Psoas muscle (tissue), 8 donors: ENCODE measurements at places on chromosomes 5 and 9. TPM values are rescaled to one million over a fixed set of nuclear protein-coding genes. Genes with fewer than 3 reads are reported as not detected.
A peak's percentile ranks its signal among the peaks of the same experiment; 100 is the strongest.

The CCL27 gene
- not detected for total RNA-seq

The CDH12 gene
- total RNA-seq: not detected

The CTSV gene
- total RNA-seq: 0.40 TPM

The HAND1 gene
- not detected for total RNA-seq

The AKNA gene
- 3.9 TPM for total RNA-seq

The SLC6A3 gene
- not detected for total RNA-seq

The IQGAP2 gene
- 2.1 TPM for total RNA-seq

The FLT4 gene
- 7.3 TPM for total RNA-seq

DNA sequence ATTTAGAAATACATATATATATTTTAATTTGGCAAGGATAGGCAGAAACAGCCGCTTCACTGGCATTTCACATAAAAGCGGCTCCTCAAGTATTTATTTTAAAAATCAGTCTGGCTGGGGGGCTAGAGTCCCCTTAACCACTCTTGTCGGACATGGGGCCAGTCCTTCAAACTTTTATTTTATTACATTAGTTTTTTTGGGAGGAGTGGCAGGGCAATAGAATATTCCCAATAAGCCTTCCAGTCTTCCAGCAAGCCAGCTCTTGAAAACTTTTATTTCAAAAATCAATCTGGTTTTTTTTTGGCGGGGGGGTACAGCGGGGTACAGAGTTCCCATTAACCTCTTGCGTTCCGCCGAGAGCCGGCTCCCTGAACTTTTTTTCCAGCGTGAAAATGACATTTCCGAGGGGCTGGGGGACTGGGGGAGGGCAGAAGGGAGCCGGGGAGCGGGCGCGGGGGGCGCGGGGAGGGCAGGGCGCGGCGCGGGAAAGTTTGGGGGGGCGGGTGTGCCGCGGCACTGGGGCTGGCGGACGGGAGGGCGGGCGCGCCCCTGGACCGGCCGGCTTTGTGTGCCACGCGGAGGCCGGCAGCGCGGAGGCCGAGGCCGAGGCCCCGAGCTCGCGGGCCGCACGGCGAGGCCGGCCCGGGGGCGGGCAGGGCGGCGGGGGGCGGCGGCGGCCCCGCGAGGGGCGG is 504 bp upstream of the ZNF618 start:
- H3K36me3 ChIP-seq: no peaks in the 10 kb centered on the region
- H3K27ac ChIP-seq: no peak overlapping the region
- H3K27me3 ChIP-seq: no peaks in the 10 kb centered on the region
- H3K4me3 ChIP-seq: peak overlapping the region; percentile 53
- peaks cover 5% of the 10 kb centered on the region for H3K4me1 ChIP-seq
- no peak for DNase-seq

- no peak within 1 kb of the TSS for H3K27ac ChIP-seq
- H3K4me1 ChIP-seq: peaks cover 6% of the 10 kb centered on the region
- peak within 1 kb of the TSS; percentile 69 for H3K4me3 ChIP-seq
Measured at GRCh38 chr5:138138949-138139780, at the start of gene NME5. NME5 (minus strand) TSS chr5:138139428; CDS start chr5:138138780, 648 bp downstream.

- H3K27ac ChIP-seq: no peak overlapping the region
- no peak for DNase-seq
- H3K4me3 ChIP-seq: no peak overlapping the region
- H3K36me3 ChIP-seq: peaks cover 21% of the 10 kb centered on the region
Measured at GRCh38 chr9:73172901-73173215, 21.2 kb downstream of the ANXA1 start.

DNA sequence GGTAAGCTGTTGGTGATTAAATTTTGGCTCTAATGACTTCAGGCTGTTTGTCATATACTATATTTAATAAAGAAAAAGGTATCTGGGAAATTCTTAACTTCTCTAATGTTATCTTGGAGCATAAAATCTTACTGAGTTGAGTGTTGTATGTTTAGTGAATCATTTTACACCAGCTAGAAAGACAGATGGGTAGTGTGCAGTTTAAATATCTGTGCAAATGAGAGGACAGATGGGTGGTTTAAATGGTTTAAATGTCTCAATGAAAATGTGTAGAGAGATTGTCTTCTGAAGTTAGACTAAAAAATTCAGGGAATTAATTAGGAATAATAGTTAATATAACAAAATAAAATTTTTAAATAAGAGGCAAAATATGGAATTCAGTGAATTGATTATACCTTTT is 114.5 kb downstream of the FER start:
- H3K4me1 ChIP-seq: no peaks in the 10 kb centered on the region
- H3K27me3 ChIP-seq: no peaks in the 10 kb centered on the region
- no peak for DNase-seq

DNA sequence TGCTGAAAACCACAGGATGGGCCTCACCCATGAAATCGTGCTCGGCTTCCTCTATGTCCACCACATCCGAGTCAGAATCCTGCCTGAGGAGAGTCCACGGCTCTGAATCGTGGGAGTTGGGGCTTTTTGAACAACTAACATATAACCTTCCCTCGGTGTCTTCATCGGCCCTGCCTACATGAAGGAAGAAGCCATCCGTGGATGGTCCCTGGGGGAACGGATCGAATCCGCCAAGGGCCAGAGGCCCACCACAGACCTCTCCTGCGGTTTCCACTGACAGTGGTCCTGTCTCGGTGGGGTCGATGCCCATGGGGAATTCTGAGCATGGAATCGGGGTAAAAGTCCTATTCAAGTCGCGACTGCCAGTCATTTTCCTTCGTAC is 85.0 kb downstream of the CAMSAP1 start:
- no peaks in the 10 kb centered on the region for H3K4me1 ChIP-seq
- no peaks in the 10 kb centered on the region for H3K27me3 ChIP-seq
- H3K27ac ChIP-seq: no peak overlapping the region
- no peak overlapping the region for H3K4me3 ChIP-seq
- H3K36me3 ChIP-seq: peaks cover 7% of the 10 kb centered on the region

GRCh38 chr5:125199968-125200865 is 453.8 kb upstream of the ZNF608 start:
- DNase-seq: peak; percentile 51
- no peaks in the 10 kb centered on the region for H3K27me3 ChIP-seq
- H3K27ac ChIP-seq: no peak overlapping the region
- H3K4me1 ChIP-seq: peaks cover 19% of the 10 kb centered on the region

DNA sequence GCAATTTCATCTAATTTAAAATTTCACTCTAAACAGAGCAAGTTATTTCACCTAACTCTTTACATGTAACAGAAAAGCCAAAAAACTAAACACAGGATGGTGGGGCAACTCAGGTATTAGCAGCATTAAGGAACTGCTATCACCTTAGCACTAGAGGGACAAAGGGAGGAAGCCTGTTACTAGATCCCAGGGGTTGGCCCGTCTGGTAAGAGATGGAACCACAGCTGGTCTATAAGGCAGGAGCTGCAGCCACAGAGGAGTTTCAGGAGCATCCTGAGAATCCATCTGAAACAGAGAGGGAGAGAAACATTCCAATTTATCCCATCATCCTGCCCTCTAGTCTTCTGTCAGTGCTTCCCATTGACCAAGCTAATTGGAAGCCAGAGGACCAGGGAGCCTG is 300.3 kb downstream of the MRPS30 start:
- DNase-seq: no peak
- no peak overlapping the region for H3K4me3 ChIP-seq
- no peaks in the 10 kb centered on the region for H3K4me1 ChIP-seq
- no peaks in the 10 kb centered on the region for H3K27me3 ChIP-seq

DNA sequence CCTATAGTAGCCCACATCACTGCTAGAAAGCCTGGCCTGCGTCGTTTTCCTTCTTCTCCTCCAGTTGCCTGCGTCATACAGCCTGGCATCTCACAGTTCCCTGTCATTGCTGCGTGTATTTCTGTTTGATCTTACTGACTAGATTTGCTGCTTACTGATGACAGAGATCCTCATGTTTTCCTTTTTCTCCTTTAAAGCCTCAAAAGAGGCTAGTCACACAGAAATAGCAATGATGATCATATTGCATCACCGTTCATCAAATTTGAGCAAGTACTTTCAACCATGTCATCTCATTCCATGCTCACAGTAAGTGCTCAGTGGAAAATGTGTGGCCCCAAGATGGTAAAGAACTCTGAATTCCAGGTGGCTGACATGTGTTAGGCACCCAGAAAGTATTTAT is 76.8 kb downstream of the MVB12B start:
- DNase-seq: no peak
- no peak overlapping the region for H3K27ac ChIP-seq
- peaks cover 4% of the 10 kb centered on the region for H3K4me1 ChIP-seq
- no peaks in the 10 kb centered on the region for H3K27me3 ChIP-seq
- no peak overlapping the region for H3K4me3 ChIP-seq

DNA sequence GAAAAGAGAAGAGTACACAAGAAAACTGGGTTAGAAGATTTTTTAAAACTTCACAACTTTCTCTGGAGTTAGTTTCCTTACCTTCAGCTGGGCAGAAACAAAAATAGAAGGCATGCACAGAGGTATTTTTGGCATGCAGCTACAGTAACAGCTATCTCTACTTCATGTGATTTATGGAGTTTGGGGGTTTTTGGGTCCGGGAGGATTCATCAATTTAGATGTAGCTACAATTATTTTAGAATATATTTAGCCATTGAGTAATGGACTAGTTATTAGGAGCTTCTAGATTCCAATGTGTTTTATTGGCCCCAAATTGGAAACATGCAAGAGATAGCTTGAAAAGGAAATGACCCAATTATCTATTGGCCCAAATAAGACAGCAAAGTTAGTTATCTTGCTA is 91.6 kb upstream of the TNFAIP8 start:
- H3K27ac ChIP-seq: no peak overlapping the region
- DNase-seq: no peak
- H3K4me3 ChIP-seq: no peak overlapping the region
- no peaks in the 10 kb centered on the region for H3K36me3 ChIP-seq
- peaks cover 3% of the 10 kb centered on the region for H3K4me1 ChIP-seq
- no peaks in the 10 kb centered on the region for H3K27me3 ChIP-seq

- peaks cover 6% of the 10 kb centered on the region for H3K4me1 ChIP-seq
- DNase-seq: no peak
- no peak overlapping the region for H3K4me3 ChIP-seq
- no peak overlapping the region for H3K27ac ChIP-seq
Measured at GRCh38 chr5:144035046-144035740, 135.3 kb downstream of the YIPF5 start.

DNA sequence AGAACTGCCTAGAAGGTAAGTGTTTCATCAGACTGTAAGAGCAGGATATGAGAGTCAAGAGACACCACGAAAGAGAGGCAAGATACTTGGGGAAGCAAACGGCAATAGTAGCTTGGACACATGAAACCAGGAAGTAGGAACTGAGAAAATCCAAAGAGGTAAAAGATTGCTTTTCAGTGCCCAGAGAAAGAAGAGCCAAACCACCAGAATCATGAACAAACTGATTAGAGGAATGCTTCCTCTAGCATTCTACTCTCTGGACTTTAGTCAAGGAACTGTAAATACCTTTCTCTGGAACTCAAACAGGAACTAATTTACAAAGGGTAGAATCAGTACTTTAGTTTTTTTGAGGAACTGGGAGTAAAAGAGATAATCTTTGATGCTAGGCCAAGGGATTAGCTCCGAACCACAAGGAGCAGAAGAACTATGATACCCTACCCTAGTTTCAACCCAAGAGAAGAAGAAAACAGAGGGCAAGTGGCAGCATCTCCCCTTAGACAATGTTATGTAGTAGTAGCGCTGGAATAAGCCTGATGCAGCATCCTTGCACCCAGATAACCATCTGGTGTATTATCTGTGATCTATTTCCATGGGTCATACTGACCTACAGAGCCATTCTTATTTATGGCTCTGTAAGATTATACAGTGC is 41.3 kb downstream of the EFCAB9 start:
- H3K36me3 ChIP-seq: peaks cover 3% of the 10 kb centered on the region
- H3K4me1 ChIP-seq: peaks cover 10% of the 10 kb centered on the region
- H3K27ac ChIP-seq: no peak overlapping the region
- no peak overlapping the region for H3K4me3 ChIP-seq
- DNase-seq: no peak

DNA sequence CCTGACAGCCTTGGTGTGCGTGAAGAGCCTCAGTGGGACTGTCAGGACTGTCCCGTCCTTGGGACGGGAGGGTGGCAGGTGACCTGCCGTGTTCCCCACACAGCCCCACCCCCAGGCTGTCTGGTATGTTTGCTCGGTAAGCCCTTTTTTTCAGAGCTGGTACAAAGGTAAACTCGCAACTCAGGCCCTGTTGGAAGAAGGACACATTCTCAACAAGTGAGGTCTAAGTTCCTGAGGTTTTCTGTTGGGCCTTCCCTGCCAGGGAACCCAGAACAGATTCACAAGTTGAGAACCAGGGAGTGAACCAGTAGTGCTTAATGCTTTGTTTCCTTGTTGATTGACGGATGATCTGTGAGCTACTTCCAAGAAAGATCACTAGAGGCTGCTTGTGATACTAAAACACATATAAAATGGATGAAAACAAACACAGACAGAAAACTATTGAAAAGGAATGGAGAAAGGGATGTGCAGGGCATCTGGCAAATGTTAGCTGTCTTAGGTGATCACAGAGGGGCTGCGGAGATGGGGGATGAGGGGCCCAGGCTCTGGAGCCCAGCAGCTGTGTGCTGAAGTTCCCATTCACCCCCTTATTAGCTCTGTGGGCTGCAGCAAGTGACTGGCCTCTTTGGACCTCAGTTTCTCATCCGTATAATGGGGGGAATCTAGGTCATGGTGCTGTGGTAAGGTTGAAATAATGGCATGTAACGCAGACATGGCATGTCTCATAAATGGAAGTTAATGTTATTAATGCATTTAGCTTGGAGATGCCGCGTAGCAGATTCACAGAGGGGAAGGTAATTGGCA is 2.7 kb downstream of the NDST1 start:
- peaks cover 90% of the 10 kb centered on the region for H3K4me1 ChIP-seq
- no peaks in the 10 kb centered on the region for H3K27me3 ChIP-seq
- peak overlapping the region; percentile 51 for H3K27ac ChIP-seq
- H3K4me3 ChIP-seq: no peak overlapping the region
- DNase-seq: no peak
- H3K36me3 ChIP-seq: no peaks in the 10 kb centered on the region

DNA sequence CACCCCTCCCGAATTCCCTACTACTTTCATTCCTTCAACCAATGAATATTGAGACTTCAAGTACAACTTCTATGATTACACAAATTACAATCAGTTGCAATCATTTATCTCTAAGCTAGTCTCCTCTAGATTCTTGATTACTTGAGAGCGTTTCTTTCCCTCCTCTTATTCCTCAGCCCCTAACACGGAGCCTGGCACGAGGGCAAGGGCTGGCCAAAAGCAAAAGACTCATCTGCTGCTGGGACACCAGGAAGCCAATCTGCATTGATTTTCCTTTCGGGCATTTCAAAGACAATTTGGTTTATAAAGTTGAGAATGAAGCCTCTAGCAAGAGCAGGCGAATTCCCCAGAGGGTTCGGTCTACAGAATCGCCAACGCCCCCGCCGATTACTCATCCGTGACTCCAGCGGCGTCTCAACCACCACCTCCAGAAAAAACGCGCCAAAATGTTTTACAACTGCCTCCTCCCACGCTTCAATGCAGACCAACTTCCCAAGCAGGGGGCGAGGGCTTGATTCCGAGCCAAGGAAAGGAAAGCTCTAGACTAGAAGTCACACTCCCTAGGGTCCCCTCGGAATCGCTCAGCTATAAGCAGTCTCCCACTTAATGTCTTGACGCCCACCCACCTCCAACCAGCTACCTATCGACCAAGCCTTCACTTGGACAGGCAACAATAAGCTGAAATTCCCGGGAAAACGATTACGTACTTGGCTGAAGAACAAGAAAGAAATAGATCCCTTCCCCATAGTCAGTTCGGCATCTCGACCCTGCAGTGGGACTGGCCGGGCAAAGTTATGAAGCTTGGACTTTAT is 1.5 kb downstream of the PCSK1 start:
- H3K36me3 ChIP-seq: no peaks in the 10 kb centered on the region
- peak overlapping the region; percentile 36 for H3K4me3 ChIP-seq
- H3K27ac ChIP-seq: no peak overlapping the region
- H3K4me1 ChIP-seq: no peaks in the 10 kb centered on the region
- DNase-seq: peak; percentile 34
